ENCODE measurements at places on chromosomes 13 and 19. TPM values are rescaled to one million over a fixed set of nuclear protein-coding genes. Genes with fewer than 3 reads are reported as not detected.

EDDM13 gene
- 2.4 TPM for total RNA-seq

CFD gene
- total RNA-seq: 1.2 TPM

TLE6 gene
- 0.99 TPM for total RNA-seq

C19orf53 gene
- 37.5 TPM for total RNA-seq

ATP13A1 gene
- total RNA-seq: 22.0 TPM

FAM124A gene
- total RNA-seq: 3.4 TPM

CFAP97D2 gene
- total RNA-seq: not detected

DLL3 gene
- total RNA-seq: 0.22 TPM

S1PR5 gene
- under 0.01 TPM for total RNA-seq

ARL11 gene
- 0.22 TPM for total RNA-seq

ELANE gene
- total RNA-seq: not detected

BICRA gene
- 2.8 TPM for total RNA-seq

MYBPC2 gene
- total RNA-seq: not detected

ZNF486 gene
- total RNA-seq: 9.1 TPM

APC2 gene
- under 0.01 TPM for total RNA-seq

All from lung microvascular endothelial cell (primary cell).